ENCODE measurements at places on chromosomes 2 and 18.

DNA sequence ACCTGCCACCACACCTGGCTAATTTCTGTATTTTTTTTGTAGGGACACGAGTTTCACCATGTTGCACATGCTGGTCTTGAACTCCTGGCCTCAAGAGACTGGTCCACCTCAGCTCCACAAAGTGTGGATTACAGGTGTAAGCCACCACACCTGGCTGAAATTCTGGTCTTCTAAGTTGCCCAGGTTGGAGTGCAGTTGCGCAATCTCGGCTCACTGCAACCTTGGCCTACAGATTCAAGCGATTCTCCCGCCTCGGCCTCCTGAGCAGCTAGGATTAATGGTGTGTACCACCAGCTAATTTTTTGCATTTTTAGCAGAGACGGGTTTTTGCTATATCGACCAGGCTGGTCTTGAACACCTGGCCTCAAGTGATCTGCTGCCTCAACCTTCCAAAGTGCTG is 5.6 kb downstream of the POLR2D start:
- no peak for DNase-seq

DNA sequence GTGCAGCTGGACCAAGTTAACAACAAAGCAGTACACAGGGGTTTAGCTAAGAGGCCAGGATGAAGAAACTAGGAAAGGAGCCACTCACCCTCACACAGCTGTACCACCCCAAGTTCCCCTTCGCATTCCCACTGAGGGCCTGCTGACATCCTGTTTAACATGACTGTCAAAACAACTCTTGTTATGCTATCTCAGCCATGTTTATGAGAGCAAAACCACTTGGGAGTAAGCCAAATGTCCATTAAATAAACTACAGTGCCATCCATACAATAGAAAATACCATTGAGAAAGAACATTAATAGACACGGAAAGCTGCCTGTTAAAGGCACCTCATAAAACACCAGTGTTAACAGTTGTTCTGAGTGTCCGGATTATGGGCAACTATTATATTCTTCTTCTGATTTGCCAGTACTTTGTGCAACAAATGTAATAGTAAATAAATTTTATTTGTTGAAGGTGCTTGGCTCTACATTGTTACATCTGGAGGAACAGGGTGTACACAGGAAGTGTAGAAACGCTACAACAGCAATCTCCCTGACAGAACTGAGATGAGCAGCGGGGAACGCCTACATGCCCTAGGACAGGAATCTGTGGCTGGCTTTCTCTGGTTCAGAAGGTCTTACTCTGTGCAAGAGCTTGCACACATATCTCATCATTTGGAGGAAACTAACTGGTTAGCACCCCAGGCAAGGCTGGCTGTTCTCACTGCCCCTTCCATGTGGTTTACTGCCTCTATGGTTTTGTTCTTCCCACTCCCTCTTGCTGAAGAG is 85.6 kb downstream of the EHD3 start:
- no peak for DNase-seq

- no peak for DNase-seq
These were observed 237.3 kb downstream of the GALR1 start for GRCh38 chr18:77486985-77487384.

DNA sequence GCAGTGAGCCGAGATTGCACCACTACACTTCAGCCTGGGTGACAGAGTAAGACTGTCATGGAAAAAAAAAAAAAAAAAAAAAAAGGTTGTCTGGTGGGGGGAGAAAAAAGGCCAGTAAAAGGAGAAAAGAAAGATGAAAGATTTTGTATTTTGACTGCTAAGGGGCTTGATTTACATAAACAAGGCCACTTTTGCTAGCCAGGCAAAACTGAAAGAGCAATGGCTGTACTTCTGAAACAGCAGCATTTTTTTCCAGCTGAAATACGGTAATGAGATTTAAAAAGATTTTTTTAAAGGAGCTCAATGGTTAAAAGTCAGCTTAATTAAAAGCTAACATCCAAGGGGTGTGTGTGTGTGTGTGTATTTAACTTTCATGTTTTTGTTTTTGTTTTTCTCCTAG is 11.3 kb upstream of the OXER1 start:
- no peak for DNase-seq

DNA sequence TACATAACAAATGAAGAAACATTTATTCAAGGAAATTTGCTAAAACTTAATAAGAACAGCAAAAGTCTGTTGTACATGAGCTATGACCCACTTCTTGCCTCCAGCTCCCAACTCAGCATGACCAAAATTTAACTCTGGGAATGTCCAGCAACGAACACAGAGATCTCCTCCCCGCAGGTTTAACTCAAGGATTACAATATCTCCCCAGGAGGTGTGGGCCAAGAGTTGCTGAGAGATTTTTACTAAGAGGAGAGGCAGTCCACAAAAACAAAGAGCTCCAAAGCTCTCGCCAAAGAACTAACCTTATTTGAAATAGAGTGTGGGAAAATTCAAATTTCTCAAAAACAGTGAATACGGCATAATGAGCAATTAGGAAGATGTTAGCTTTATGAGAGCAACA is 318.5 kb downstream of the GRB14 start:
- DNase-seq = no peak

GRCh38 chr2:136230464-136230863 is 112.5 kb upstream of the CXCR4 start:
- no peak for DNase-seq

DNA sequence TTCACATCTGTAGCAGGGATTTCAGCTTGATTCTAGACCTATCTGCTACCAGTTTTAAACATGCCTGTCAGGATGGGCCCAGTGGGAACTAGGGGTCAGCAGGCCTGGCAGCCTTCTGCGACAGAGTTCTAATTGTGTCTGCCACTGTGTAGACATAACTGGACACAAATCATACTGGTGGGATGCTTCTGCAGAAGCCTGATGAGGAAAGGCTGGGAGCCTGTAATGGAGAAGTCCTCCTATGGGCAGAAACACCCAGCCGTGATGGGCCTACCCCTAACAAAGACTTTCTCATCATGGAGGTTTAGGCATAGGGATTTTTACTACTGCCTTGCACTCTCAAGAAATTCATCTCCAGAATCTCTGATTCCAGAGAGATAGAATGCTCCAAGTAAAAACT is 166.9 kb downstream of the PDE11A start:
- DNase-seq = no peak

- no peak for DNase-seq
These were observed 245.2 kb upstream of the GULP1 start for GRCh38 chr2:188046437-188046836.

DNA sequence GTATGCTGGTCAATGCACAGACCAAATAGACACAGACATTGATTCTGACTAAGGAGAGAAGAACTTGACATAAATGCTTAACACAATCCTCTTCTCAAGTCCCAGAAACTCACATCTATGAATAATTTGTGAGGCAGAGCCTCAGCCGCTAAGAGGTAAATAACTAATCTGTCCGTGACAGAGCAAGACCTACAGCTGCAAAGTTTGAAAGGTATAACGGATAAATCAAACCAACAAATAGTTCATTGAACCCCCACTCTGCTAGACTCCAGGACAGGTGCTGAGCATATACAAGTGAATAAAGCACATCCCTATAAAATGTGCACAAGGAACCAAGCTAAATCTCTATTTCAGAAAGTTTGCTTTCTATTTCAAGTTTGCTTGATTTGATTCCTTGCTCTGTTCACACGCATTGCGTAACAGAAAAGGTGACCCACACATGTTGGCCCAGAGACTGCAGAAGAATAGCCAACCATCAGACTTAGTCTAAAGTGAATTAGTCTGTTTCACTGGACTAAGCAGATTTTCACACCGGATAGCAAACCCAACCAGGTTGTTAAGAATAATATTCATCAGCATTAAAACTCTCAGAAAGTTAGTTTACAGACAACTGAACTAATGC is 51.7 kb downstream of the NCKAP5 start:
- no peak for DNase-seq

DNA sequence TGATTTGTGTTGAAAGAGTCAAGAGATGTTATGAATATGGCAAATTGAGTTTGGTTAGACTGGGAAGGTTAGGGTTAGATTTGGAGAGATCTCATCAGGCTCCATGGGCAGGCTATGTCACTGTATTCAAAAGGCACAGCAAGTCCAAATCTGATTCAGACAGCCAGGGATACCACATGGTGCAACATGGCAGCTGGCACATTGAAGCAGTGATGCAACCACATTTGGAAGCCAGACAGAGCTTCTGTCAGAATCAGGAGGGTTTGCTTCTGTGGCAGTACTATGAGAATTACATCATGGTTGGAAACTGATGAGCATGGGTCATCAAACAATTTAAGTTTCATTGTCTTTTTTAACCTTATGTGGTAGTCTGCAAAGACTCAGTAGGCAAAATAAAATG is 772.2 kb downstream of the SUCLG1 start:
- no peak for DNase-seq

DNA sequence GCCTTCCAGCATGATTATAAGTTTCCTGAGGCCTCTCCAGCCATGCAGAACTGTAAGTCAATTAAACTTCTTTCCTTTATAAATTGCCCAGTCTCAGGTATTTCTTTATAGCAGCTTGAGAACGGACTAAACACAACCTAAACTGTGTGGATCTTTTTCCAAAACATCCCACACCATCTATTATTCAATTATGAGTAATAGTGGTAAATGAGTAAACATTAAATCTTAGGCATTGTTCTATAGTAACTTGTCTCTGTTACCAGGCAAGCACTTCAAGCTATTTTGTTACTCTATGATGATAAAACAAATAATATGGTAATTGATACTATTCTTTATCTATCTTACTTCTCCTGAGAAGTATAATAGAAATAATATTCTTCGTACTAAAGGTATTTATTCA is 536.9 kb upstream of the CHAC2 start:
- no peak for DNase-seq

DNA sequence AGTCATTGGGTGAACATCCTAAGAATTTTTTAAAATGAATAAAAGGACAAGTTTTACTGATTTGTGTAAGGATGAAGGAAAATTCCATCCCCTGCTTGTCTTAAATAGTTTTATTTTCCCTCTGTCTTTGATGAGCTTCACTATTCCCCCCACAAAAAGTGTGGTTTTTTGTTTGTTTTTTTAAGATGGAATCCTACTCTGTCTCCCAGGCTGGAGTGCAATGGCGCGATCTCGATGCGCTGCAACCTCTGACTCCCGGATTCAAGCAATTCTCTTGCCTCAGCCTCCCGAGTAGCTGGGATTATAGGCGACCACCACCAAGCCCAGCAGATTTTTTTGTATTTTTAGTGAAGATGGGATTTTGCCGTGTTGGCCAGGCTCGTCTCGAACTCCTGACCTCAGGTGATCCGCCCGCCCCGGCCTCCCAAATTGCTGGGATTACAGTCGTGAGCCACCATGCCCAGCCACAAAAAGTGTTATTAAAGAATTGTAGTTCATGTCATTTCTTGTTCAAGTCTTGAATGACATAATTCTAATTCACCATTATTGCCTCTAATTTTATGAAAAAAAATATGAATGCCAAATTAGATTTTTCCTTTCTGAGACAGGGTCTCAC is 91.7 kb downstream of the AGPS start:
- no peak for DNase-seq

DNA sequence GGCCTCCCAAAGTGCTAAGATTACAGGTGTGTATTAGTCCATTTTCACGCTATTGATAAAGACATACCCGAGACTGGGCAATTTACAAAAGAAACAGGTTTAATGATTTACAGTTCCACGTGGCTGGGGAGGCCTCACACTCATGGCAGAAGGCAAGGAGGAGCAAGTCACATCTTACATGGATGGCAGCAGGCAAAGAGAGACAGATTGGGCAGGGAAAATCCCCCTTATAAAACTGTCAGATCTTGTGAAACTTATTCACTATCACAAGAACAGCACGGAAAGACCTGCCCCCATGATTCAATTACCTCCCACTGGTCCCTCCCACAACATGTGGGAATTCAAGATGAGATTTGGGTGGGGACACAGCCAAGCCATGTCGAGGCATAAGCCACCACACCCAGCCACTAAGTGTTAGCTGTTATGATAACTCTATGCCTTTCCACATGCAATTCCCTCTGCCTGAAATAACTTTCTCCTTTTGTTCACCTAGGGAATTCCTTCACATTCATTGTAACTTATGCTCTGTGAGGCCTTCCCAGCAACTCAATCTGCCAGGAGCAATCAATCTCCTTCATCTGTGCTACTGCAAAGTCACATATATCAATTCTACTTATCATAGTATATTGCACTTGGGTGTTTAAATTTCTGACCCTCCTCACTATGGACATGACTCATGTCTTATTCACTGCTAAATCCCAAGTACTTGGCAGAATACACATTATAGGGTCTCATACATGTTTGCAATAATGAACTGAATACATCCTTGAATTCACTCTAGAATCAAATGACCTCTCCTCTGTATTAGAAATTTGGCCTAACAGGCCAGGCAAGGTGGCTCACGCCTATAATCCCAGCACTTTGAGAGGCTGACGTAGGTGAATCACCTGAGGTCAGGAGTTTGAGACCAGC is 7.4 kb downstream of the MCEE start:
- DNase-seq = no peak

DNA sequence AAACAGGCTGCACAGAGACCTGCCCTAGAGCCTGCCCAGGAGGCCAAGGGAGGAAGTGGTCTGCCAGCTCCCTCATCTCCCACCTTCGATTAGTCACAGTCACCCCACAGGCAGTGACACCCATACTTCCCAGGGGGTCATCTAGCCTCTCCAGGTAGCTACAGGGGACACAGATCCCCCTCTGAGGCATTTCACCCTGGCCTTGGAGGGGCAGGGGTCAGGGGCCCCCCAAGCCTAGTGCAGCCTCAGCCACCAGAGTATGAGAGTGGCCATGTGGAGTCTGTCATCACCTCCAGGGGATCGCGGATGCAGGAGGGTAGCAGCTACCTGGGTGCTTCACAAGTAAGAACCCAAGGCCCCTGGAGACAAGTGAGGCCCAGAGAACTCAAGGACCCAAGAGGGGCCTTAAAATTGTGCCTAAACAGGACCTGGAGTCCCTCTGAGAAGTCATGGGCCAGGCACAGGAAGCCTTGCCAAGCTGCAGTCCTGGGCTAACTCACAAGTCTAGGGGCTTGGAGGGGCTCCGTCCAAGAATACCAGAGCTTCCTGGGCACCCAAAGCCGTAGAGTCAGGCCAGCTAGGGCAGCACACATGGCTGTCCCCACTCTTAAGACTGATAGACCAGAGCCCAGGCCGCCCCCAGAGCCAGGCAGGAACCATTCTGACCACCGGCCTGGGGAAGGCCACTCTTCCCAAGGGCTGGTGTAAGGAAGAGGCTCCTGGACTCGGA is 354.3 kb upstream of the ID2 start:
- DNase-seq = no peak

- no peak for DNase-seq
These were observed 168.6 kb downstream of the CNTNAP5 start for GRCh38 chr2:124193706-124194105.

DNA sequence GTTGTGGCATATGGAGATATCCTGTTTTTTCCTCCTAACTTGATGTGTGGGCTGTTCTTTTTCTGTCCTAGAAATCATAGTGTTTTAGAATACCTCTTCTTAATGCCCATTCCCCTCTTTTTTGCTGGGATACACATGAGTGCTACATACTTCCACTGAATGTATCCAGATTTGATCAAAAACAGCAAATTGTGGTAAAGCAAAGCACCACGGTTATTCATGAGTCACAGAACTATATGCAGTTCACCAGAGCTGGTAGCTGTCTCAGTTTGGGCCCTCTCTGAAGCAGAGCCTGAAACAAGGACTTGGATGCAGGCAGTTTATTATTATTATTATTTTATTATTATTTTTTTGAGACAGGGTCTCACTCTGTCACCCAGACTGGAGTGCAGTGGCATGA is 69.9 kb upstream of the CTLA4 start:
- DNase-seq = no peak

- DNase-seq = no peak
These were observed 1875.2 kb upstream of the PIK3C3 start for GRCh38 chr18:40079786-40080185.

- no peak for DNase-seq
These were observed 193.1 kb upstream of the TMEM200C start for GRCh38 chr18:6088432-6088831.
